Stimulated activated CD4-positive, alpha-beta T cell treated with anti-CD3 and anti-CD28 coated beads, TNF-alpha, amount 100 ng/mL, for 1 hour (primary cell): ENCODE measurements at places on chromosomes 7 and 10.

DNA sequence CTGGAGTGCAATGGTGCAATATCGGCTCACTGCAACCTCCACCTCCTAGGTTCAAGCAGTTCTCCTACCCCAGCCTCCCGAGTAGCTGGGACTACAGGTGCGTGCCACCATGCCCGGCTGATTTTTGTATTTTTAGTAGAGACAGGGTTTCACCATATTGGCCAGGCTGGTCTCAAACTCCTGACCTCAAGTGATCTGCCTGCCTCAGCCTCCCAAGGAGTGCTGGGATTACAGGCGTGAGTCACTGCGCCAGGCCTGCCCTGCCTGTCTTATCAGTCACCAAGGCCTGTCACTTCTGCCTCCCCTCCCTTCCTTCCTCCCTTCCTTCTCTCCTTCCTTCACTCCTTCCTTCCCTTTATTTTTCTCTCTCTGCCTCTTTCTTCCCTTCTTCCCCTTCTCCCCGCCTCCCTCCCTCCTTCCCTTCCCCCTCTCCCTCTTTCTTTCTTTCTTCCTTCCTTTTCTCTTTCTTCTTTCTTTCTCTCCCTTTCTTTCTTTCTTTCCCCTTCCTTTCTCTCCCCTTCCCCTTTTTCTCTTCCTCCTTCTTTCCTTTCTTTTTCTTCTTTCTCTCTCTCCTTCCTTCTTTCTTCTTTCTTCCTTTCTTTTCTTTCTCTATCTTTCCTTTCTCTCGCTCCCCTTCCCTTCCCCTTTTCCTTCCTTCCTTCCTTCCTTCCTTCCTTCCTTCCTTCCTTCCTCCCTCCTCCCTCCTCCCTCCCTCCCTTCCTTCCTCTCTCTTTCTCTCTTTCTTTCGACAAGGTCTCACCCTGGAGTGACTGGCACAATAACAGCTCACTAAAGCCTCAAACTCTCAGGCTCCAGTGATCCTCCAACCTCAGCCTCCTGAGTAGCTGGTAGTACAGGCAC, 3.1 kb upstream of the ST7 start:
- DNase-seq, result no peak

DNA sequence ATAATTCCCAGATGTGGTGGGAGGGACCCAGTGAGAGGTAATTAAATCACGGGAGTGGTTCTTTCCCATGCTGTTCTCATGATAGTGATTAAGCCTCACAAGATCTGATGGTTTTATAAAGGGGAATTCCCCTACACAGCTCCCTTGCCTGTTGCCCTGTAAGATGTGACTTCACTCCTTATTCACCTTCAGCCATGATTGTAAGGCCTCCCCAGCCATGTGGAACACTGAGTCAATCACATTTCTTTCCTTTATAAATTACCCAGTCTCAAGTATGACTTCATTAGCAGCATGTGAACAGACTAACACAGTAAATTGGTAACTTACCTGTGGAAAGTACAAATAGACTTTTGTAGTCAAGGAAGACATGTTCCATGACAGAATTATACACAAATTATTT, 55.2 kb downstream of the ZNF716 start:
- DNase-seq, result no peak

GRCh38 chr10:98953251-98953650, 282.4 kb downstream of the HPSE2 start:
- DNase-seq, result no peak

GRCh38 chr7:14045651-14046050, 56.2 kb upstream of the ETV1 start:
- no peak for DNase-seq

- DNase-seq, result no peak
Observed at GRCh38 chr7:143901332-143901667, 676 bp downstream of the TCAF1 start.

DNA sequence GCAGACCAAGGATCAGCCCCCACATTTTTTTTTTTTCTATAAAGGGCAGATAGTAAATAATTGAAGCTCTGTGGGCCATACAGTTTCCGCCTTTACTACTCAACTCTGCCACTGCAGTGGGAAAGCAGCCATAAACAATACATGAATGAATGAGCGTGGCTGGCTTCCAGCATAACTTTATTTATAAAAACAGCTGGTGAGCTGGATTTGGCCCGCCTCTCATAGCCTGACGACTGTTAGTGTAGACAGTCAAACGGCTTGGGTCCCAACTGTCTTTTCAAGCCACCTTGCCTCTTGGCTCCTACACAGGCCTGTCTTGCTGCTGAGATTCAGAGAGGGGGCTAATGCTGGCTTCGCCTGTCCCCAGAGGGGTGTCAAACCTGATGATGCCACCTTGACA, 169.8 kb upstream of the GPR26 start:
- DNase-seq, result no peak

DNA sequence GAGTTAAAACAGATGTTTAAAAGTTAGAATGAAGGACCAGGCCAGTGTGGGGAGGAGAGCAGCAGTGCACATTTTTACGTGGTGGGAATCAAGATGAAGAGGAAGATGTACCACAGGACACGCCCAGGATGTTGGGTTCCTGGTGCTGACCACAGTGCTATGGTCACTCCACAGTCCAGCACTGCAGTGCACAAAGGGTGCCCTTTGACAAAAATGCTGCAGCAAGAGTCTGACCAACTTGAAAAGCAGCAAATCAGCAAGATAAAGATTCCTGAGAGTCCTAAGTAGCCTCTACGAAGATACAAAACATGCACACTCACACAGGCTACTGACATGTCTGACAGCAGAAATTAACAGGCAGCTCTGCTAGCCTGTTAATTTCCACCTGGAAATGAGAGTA, 107.1 kb downstream of the PIP4K2A start:
- DNase-seq, result no peak

GRCh38 chr7:70726951-70727378, 405.0 kb upstream of the GALNT17 start:
- no peak for DNase-seq

- no peak for DNase-seq
Observed at GRCh38 chr7:1136841-1137516, 23.0 kb downstream of the ZFAND2A start.

GRCh38 chr10:75187961-75188426, 22.6 kb upstream of the VDAC2 start:
- DNase-seq, result peak; percentile 35

- DNase-seq, result no peak
Observed at GRCh38 chr10:36717118-36717517, 408.3 kb upstream of the ANKRD30A start.

DNA sequence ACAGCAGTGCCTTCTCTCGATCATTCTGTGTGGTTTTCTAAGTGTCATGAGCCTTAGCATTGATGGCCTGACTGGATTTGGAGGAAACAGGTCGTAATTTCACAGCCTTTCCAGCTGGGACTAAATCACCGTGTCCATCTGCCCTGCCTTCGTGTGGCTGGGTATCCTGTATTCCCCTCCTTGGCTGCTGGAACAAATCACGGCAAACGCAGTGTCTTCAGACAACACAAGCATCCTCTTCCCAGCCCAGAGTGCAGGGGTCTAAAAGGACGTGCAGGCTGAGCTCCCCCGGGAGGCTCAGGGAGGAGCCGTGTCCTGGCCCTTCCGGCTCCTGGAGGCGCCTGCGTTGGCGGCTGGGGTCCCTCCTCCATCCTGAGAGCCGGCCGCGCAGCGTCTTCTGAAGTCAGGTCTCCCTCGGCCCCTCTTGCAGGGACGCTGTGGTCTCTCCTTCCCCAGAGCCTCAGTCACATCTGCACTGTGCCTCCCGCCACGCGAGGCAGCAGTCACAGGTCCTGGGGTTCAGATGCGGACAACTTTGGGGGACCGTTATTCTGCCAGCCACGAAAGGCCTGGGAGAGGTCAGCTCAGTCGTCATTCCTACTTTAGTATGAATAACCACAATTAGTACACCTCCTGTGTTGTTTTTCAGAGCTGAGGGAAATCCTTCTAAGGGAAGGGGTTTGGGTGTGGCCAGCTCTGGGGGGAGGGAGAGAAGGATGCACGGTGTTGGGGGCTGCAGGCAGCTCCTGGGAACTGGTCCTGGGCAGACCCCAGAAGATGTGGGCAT, 41.1 kb downstream of the FAM20C start:
- DNase-seq, result no peak

GRCh38 chr7:101985903-101986734, 168.7 kb downstream of the CUX1 start:
- DNase-seq, result no peak

- DNase-seq, result no peak
Observed at GRCh38 chr7:155482511-155483183, 24.7 kb downstream of the EN2 start.

DNA sequence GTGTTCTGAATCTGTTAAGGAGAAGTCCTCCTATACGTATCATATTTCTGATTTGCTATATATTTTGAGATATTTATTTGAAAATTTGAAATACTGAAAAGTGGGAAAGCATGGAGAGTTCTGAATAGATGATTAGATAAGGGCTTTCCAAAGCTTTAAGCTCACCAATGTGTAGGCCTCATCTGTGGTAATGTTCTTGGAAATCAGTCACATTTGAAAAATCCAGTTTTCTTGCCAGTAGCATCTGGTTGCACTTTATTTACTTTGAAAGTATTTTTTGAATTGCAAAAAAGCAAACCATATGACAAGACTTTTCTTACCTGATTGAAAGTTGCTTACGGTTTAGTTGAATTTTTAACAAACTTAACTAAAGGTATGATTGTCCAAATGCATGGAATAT, 21.7 kb downstream of the ADD3 start:
- DNase-seq, result no peak

DNA sequence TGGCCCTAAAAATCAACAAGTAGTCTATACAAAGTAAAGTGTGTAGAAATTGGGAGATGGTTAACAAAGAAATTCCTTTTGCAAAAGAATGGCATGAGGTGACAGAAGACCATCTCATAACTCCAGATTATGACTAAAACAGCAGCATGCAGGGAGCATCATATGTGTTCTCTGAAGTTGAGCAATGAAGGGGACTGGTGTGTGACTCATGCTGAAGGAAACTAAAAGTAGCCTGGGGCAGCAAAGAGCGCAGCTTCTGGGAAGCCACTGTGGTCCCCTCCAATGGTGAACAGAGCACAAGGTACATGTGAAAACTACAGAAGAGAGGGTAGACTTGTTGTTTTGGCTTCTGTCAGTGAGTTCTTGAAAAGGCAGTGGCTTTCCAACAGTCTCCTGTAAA, 133.4 kb downstream of the MACC1 start:
- no peak for DNase-seq

GRCh38 chr10:103278537-103278823, 1.5 kb downstream of the INA start:
- no peak for DNase-seq

DNA sequence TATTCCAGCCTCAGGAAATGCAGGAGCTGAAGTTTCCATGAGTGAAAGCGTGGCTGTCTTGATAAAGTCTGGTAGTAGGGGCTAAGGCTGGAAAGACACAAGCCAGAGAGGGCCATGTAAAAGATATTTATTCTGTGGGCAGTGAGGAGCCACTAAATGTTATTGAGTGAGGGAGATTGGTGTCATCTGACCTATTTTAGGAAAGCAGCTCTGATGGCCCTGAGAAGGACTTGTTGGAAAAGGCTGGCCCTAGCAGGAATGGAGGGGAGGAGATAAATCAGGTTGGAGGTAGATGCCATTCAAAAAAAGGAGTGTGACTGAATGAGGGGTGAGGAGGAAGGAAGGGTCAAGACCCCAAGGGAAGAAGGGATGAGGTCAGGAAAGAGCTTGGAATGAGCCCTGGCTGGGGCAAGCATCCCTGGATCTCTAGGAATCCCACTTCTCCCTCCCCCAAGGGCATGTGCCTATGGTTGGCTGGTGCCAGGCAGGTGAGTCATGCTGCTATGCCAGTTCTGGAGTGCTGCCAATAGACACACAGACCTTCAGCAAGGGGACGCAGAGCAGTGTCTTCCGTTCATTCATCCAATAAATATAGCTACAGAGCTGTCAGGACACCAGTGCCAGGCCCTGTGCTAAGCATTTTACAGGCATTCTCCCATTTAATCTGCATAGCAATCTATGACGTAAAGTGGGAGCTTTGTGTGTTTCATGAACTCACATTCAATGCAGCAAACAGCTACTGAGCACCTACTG, 2.0 kb downstream of the ANKRD2 start:
- DNase-seq, result no peak

- DNase-seq, result no peak
Observed at GRCh38 chr10:35394411-35394851, 58.1 kb downstream of the CCNY start.

- no peak for DNase-seq
Observed at GRCh38 chr7:30382607-30383006, 96.0 kb downstream of the NOD1 start.

DNA sequence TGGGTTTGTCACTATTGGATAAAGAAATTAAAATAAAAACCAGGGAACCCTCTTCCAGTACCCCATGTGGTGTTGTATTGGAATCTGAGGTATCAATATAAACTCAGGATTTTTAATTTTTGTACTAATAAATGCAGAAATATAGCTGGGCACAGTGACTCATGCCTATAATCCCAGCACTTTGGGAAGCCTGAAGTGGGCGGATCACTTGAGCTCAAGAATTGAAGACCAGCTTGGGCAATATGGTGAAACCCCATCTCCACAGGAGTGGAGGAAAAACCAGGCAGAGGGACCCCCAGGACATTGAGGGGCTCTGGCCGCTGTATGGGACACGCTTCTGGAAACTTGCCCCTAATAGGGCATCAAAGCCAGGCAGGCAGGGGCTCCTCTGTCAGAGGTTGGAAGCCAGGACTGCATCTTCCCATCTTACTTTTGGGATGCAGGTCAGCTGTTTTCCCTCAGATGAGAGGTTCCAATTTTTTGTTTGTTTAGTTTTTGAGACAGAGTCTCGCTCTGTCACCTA, 11.1 kb downstream of the ADIRF start:
- DNase-seq, result no peak

GRCh38 chr7:121083138-121083789, 94.8 kb downstream of the CPED1 start:
- DNase-seq, result no peak

DNA sequence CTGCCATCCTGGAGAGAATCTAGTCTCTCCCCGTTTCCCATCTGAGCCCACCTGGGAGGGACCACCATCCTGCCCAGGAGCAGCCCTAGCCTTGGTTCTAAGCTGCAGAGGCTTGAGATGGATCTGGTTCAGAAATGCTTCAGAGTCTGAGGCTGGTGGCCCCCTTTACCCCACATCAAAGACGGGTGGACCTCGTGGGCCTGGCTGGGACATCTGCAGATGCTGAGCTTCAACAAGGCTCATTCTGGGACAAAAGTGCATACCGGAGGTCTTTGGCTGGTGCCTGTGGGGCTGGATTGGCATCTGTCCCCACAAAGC, 4.9 kb upstream of the IRF5 start:
- no peak for DNase-seq
